ENCODE measurements at places on chromosomes 12 and 14.
A peak's percentile ranks its signal among the peaks of the same experiment; 100 is the strongest.

DNA sequence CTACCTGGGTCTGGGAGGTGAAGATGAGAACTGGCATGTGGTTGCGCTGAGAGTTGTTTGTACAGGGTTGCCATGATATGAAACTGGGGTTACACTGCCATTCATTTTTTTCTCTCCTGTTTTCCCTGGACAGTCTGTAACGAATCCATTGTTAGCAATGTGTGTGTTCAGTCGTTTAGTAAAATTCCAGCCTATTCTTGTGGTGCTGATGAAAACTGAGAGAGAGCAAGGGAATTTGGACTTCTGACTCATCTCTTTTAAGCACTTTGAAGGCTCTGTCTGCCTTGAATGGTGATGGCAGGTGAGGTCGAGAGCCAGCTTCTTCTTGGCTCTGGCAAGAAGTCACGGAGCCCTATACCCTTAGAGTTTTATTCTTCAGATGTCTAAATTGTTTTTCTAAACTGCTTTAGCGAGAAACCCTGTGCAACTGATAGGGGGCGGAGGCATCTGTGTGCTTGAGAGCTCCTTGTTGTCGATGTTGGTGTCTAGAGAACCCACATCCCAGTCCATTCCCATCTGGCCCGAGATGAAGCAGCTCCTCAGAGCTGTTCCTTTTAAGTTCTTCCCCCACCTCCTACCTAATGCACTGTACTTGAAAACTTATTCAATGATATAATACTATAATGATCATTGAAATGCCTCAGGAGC is 204.4 kb downstream of the TMX1 start:
- no peak for DNase-seq

DNA sequence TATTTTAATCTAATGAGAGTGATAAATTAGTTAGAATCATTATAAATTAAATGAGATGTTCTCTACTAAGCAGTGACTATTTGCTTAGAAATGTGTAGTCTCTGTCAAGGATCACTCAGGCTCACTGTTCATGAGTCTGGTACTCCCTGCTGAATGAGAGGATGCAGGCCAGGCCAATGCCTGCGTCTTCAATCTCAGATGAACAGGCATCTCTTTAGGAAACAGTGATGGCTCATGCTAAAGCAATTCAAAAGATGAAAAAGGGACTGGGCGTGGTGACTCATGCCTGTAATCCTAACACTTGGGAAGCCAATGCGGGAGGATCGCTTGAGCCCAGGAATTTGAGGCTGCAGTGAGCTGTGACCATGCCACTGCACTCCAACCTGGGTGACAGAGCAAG is 106.8 kb downstream of the ZFC3H1 start:
- DNase-seq, result peak; percentile 74

DNA sequence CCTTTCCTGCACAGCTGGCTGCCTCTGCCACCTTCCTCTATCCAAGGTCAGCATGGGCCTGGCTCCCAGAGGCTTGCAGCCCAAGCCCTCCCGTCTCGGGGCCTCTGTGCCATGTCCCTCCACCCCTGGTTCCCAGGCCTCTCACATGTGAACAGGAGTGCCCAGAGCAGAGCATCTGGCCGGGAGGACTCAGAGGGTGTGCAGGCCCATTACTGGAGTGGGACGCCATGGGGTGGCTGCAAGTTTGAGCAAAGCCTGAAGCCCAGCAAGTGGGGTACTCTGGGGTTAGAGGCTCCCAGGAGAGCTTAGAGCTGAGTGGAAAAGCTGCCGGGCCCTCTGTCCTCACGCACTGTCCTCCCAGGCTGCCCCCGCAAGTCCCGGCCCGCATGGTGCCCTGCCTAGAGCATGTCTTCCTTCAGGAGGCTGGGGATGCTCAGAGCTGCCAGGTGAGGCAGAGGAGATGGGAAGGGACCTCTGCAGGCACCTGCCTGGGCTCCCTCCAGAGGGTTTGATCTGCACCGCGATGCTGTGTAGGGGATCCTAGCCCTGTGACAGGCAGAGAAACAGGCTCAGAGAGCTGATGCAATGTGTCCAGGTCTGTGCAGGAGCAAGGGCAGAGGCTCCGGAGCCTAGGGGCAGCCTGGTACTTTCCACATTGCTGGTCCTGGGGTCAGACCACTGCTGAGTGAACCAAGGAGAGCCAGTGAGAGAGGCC is 39.8 kb downstream of the DIO3 start:
- DNase-seq, result no peak

DNA sequence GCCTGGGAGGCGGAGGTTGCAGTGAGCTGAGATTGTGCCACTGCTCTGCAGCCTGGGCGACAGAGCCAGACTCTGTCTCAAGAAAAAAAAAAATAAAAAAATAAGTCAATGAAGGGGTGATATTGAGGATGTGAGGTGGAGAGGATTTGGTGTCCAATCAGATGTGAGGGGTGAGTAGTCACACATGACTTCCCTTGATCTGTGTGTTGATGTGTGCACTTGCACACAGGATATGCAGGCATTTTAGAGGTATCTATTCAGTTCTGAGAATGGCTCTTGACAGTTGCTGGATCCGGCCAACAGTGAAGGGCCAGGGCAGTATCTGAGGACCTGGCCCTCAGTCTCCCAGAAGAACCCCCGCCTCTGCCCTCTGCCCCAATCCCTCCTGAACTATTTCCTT is 7.8 kb upstream of the SP7 start:
- no peak for DNase-seq

DNA sequence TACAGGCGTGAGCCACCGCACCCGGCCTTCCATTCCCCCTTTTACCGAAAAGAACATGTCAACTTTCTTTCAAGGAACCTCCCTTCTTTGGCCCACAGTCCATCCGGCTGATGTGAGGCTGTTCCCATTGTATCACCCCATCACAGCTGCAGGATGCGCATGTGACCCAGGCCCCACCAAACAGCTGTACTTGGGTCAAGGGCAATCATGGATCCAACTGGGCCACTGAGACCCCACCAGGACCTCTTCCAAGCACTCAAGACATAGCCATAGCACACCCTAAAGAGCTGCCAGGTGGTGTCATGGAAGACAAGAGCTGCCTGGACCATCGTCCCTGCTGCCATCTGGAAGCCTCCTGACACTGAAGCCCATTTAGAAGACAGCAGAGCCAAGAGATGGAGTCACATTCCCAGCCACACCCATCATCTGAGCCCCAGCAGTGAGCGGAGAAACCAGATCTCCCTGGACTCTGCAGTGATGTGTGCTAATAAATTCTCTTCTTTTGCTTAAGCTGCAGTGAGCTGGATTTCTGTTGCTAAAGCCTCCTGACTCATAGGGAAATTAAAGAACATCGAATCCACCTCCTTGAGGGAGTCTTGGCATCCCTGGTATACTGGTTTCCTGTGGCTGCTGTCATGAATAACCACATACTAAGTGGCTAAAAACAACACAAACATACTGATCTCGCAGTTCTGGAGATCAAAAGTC is 105.6 kb downstream of the KSR2 start:
- no peak for DNase-seq

- no peak for DNase-seq
Measured at GRCh38 chr14:65301862-65302539, 110.5 kb upstream of the FUT8 start.

DNA sequence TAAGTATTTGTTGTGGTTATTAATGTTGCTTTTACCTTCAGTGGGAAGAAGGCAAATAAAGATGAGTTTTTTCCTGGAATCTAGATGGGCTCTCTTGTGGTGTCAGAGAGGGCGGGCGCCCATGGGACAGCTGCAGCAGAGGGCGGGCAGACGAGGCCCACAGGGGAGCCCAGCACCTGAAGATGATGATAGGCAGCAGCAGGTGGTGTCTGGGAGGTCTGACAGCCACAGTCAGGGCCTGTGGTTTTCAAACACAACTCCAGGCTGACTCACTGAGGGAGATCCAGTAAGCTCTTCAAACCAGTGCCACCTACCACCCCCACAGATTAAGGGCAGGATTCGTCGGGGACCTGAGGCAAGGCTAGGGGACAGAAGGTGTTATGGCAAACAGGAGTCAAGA is 42.8 kb downstream of the NKX2-1 start:
- no peak for DNase-seq

DNA sequence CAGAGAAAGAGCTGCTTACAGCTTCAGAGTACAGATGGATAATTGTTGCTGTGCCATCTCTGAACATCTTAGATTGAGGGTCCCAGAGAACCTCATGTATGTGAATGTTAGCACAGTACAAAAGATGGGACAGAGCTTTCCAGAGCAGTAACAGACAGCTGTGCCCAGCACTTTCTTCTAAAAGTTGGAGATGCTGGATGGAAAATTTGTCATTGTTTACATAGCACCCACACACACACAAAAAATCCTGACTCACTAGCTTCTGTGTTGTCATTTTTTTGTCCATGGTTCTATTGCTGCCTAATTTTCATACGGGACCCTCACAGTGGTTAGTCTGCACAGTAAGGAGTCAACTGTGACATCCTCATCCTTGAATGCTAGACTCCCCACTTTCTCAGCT is 374.7 kb downstream of the DIO2 start:
- no peak for DNase-seq

GRCh38 chr12:13163868-13164635 is 32.5 kb upstream of the EMP1 start:
- DNase-seq, result no peak

GRCh38 chr14:79011920-79012204 is 841.7 kb downstream of the NRXN3 start:
- no peak for DNase-seq

GRCh38 chr12:29769162-29769858 is 14.4 kb downstream of the TMTC1 start:
- no peak for DNase-seq

Data from AG04449 (cell line).